Effector memory CD8-positive, alpha-beta T cell (primary cell): ENCODE measurements at places on chromosomes 16 and 17.

- DNase-seq, result no peak
Observed at GRCh38 chr17:56085576-56086267, 67.6 kb upstream of the ANKFN1 start.

GRCh38 chr17:77359236-77359635, 218.5 kb downstream of the SEC14L1 start:
- no peak for DNase-seq

DNA sequence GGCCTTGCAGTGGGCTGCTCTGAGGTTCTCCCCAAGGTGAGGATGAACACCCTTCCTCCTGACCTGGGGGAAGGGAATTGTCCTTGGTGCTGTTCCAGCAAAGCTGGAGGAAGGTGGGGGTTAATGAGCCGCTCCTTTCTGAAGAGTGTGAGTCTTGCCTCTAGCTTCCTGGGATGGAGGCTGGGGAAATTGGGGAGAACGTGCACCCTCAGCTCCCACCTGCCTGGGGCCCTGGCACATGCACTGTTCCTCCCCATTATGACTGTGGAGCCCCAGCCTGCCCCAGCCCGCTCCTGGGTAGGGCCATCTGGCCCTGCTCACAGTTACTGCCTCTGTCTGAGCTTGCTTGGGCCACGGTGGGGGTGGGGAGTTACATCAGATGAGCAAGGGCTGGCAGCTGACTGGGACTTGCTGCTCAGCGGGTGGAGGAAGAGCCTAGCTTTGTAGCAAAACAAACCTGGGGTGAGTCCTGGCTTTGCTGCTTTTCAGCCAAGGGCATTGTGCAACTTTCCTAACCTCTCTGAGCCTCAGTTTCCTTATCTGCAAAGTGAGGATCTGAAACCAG, 11.1 kb downstream of the TNS4 start:
- DNase-seq, result no peak

DNA sequence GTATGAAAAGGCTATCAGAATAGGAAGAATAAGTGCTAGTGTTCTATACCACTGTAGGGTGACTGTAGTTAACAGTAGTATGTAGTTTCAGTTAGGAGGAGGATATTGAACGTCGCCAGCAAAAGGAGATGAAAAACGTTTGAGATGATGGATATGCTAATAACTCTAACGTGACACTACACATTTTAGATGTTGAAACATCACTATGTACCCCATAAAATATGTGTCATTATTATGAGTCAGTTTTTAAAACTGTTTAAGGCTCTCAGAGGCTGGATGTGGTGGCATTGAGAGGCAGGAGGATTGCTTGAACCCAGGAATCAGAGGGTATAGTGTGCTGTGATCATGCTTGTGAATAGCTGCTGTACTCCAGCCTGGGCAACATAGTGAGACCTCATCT, 31.8 kb downstream of the UBN1 start:
- no peak for DNase-seq

- no peak for DNase-seq
Observed at GRCh38 chr16:76771216-76771615, 419.8 kb upstream of the MON1B start.

DNA sequence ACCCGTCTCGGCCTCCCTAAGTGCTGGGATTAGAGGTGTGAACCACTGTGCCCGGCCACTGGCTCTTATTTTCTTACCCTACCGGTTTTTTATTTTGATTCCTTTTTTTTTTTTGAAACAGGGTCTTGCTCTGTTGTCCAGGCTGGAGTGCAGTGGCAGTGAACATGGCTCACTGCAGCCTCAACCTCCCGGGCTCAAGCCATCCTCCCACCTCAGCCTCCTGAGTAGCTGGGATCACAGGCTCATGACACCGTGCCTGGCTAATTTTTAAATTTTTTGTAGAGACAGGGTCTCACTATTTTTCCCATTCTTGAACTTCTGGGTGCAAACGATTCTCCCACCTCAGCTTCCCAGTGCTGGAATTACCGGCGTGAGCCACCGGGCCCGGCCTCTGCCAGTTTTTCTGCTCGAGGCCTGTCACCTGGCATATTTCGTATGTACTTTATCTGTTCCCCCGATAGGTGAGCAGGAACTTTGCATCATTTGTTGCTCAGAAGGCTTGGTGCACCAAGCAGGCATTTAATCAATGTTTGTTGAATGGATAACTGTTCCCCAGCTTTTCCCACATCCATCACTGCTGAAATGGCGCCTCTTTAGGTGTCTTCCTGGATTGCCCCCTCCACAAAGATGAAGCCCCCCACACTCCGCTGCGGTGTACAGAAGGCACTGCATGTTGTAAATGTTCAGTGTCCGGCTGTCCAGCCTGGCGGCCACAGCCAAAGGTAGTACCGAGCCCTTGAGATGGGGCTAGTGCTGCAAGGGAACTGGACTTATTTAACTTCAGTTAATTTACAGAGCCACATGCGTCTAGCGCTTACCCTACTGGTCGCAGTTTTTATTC, 858 bp upstream of the TELO2 start:
- no peak for DNase-seq

- DNase-seq, result no peak
Observed at GRCh38 chr17:62895320-62896301, 70.4 kb upstream of the TANC2 start.

- no peak for DNase-seq
Observed at GRCh38 chr17:30323895-30324319, 9.9 kb downstream of the TMIGD1 start.

GRCh38 chr16:66516808-66517585, 32.9 kb downstream of the TK2 start:
- peak; percentile 63 for DNase-seq

DNA sequence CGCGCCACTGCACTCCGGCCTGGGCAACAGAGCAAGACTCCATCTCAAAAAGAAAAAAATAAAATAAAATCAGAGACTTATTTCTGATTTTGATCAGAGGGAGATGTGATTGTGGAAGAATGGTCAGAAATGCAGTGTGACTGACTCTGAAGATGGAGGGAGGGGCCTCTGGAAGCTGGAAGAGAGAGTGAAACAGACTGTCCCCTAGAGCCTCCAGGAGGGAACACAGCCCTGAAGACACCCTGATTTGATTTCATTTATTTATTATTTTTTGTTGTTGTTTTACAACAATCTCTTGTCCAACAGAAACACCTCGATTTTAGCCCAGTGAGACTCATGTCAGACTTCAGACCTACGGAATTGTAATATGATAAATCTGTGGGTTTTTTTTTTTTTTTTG, 26.1 kb downstream of the BCL7C start:
- no peak for DNase-seq

DNA sequence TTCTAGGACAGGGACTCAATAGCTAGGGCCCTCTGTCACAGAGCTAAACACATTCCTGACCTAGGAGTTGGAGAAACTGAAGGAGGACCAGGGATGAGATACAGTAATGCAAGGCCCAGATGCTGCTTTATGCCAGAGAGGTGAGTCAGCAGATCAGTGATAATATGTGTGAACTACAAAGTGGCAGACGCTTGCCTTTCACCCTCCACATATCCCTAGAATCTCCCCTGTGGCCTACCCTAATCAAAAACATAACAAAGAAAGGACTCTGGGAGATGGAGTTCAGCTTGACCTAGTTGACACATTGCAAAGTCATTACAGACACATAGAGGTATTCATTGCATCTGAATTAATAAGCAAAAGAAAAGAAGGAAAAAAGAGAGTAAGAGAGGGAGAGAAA, 417.6 kb upstream of the DYNLRB2 start:
- no peak for DNase-seq

DNA sequence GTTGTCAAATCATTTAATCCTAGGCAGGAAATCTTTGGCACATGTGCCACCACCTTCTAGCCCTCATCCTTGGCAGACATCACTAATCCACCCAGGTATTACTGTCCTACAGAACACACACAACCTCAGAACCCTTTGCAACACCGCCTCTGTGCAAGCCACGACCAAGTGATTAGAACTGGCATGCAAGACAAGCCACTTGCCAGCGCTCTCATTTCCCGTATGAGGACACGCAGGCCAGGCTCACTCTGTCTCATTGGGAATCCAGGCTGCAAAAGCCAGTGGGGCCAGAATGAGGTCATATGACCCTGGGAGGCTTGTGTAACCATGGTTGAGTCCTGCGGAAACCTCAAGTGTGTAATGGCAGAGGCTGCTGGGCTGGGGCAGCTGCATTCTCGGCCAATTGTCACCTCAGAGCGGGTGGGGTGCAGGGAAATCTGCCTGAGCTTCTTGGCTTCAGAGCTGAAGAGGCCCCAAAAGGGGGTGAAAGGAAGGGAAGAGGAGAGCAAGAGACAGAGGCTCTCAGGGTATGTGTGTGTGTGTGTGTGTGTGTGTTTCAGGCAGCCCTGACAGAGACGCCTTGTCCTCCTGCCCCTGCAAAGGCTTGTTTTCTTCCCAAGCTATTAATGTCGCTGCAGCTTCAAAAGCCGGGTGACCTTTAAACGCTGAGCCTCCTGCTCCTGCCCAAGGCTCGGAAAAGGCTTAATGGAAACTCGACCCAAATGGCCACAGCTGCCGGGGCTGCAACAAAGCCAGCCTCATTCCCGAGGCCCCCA, 43.2 kb upstream of the MRPS23 start:
- no peak for DNase-seq

GRCh38 chr16:1874854-1875253, 2.9 kb upstream of the MEIOB start:
- no peak for DNase-seq

DNA sequence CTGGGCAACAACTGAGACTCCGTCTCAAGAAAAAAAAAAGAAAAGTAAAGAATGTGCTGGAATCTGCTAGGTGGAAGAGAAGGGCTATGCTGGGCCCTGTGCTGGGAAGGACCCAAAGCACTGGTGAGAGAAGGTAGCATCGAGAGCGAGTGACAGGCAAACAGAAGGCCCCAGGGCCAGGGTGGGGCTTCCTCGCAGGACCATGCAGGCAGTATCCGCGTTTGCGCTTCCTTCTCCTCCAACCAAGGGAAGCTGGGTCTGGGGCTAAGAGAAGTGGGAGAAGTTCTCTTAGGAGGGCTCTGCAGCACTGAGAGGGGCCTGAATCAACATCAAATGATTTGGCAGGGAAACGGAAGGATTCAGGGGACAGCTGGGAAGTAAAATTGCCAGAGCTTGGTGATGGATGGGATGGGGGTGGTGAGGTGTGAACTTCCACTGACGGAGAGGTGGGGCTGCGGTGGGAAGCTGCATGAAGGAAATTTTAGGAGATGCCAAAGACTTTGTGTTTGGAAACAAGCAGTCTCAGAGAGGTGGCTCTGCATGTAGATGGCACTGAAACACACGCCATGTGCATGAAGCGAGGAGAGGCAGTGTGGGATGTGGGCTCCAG, 5.2 kb upstream of the ECI1 start:
- DNase-seq, result no peak

- DNase-seq, result no peak
Observed at GRCh38 chr17:47999582-47999981, 28.7 kb downstream of the CDK5RAP3 start.

DNA sequence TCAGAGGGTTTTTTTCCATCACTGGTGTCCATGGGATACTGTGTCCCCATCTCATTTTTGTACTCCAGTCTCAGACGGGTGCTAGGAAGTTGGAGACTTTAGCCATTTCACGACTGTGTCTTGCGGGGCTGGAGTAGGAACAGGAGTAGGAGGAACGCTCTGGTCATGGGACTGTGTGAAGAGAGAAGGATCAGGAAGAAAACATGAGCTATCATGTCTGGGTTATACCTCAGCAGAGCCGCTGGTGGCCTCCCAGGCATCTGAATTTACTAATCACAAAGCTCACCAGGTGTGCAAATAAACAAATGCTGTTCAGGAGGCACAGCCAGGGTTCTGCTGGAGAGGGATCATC, 225.4 kb downstream of the SEC14L1 start:
- no peak for DNase-seq

GRCh38 chr17:4293572-4293971, 29.8 kb upstream of the ANKFY1 start:
- no peak for DNase-seq

DNA sequence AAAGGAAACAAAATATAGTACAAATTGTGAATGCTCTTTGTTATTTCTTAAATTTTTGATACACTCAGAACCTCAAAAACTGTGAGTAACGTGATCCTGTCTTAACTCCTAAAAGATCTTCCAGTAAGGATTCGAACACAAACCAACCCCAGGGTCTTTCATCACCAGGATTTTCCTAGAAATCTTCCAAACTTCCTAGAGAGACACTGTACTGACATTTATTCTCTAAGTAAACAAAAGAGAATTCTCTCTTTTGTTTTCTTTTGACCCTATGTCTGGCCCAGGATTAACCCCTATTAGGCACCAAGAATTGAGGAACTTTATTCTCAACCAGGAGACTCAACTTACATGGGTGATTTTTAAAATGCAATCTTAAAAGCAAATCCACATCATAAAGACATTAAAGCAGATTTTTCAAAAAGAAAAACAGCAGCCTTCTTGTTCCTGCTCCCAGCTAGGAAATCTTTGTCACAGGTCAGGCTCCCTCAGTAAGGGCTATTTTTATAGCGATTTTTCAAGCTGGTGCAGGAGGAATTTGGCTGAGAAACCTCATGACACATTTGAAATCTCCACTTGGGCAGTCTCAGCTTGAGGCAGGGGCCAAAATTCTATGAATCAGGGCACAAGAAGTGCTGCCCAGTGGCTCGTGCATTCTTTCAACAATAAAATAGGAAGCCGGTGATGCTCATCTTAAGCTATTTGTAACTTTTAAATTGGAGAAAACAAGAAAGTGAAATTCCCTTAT, 6.2 kb upstream of the SMG1 start:
- no peak for DNase-seq

DNA sequence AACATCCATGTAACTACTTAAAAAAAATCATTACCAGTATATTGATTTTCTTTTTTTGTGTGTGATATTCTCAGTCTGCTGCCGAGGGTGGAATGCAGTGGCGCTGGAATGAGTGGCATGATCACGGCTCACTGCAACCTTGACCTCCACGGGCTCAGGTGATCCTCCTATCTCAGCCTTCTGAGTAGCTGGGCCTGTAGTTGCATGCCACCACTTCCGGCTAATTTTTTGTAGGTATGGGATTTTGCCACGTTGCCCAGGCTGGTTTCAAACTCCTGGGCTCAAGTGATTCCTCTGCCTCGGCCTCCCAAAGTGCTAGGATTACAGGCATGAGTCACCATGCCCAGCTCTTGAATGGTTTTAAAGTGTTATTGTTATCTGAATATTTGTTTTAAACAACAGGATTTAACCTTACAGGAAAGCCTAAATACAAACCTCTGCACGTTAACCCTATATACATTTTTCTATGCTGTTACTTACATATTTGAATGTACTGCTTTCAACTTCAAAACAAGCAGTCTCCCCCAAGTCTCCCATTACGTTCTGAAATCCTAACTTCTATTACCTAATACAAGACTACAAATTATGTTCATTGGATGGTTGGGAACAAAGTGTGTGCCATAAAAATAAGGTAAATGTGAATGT, 61.7 kb downstream of the KPNA2 start:
- DNase-seq, result no peak

DNA sequence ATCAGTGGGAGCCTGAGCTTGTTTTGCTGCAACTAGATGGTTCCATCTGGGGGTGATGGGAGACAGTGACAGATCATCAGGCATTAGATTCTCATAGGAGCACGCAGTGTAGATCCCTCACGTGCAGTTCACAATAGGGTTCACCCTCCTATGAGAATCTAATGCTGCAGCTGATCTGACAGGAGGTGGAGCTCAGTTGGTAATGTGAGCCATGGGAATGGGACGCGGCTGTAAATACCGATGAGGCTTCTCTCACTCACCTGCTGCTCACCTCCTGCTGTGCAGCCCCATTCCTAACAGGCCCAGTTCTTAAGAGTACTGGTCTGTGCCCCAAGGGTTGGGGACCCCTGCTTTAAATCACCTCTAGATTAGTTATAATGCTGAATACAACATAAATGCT, 137.5 kb upstream of the PLEKHM1 start:
- DNase-seq, result no peak
